Pancreas (tissue), 10 donors: ENCODE measurements at places on chromosomes 2 and 18.

DNA sequence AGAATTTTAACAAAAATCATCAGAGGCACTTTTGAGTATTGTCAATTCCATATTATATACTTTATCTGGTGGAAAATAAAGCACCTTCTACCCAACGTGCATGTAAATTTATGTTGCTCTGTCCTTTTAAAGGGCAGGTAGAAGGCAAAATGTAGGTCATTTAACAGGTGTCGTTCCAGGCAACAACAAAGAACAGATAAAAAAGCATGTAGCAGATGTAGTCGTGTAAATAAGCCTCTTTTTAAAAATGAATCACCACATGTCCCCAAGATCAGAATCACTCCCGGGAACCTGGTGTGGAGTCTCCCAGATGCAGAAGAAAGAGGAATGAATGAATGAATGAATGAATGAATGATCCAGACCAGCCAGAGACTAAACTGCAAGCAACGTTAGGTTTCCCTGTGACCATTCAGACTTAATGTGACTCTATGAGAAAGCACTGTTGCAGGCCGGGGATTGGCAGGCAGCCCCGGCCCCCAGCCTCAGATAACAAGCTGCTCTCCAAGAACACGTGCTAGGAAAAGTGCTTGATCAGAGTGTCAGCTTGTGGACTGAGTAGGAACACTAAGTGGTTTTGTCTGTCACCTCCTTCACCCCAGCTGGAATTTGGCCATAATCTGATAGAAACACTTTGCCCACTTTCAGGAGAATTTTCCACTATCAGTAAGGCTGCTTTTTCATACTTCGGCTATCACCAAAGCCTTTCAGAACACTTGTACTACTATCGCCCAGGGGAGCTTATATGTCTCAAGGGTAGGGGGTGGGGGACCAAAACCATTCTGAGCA lies 100.6 kb downstream of the CDK15 start:
- no peak overlapping the region for H3K4me3 ChIP-seq
- no peak for DNase-seq
- no peaks in the 10 kb centered on the region for H3K27me3 ChIP-seq
- H3K4me1 ChIP-seq, result no peaks in the 10 kb centered on the region
- no peaks in the 10 kb centered on the region for H3K36me3 ChIP-seq

DNA sequence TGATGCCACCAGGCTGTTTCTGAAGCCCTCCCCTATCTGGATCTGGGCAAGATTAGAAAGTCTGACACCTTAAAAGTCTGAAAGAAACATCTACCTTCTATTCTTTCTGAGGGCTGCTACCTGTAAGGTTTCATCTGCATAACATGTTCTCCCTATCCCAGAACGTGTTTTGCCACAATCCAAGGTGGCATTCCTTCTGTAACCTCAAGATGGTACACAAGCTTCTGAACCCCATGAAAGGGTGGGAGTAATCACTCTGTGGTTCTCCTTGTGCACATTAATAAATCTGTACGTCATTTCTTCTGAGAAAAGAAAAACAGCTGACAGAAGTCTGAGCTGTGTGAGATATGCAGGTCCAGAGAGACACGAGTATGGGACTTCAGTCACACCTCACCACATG lies 41.8 kb upstream of the MSH6 start:
- no peaks in the 10 kb centered on the region for H3K27me3 ChIP-seq
- no peak overlapping the region for H3K4me3 ChIP-seq
- H3K4me1 ChIP-seq, result no peaks in the 10 kb centered on the region
- no peak overlapping the region for H3K27ac ChIP-seq
- DNase-seq, result no peak

DNA sequence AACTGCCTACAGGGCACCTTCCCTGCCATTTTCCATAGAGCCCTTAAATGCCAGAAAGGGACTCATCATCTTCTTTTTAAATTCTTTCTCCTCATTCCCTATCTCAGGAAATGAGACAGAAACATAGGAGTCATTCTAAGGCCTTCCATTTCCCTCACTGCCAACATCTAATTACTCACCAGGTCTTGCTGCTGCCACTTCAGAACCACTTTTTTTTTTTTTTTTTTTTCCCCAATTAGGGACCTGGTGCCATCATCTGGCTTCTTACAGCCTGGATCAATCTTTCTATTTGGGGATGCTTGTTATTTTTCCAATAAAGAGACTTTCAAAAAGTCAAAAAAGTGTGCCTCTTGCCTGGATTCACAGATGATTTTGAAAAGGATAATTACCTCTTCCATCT lies 373.4 kb downstream of the LPIN1 start:
- no peak for DNase-seq
- no peaks in the 10 kb centered on the region for H3K4me1 ChIP-seq
- no peaks in the 10 kb centered on the region for H3K27me3 ChIP-seq
- H3K36me3 ChIP-seq, result no peaks in the 10 kb centered on the region
- no peak overlapping the region for H3K27ac ChIP-seq
- no peak overlapping the region for H3K4me3 ChIP-seq

GRCh38 chr18:74152857-74153256 lies 4.5 kb downstream of the TIMM21 start:
- H3K27ac ChIP-seq, result no peak overlapping the region
- no peak overlapping the region for H3K4me3 ChIP-seq
- H3K4me1 ChIP-seq, result peaks cover 17% of the 10 kb centered on the region
- DNase-seq, result no peak
- no peaks in the 10 kb centered on the region for H3K27me3 ChIP-seq

DNA sequence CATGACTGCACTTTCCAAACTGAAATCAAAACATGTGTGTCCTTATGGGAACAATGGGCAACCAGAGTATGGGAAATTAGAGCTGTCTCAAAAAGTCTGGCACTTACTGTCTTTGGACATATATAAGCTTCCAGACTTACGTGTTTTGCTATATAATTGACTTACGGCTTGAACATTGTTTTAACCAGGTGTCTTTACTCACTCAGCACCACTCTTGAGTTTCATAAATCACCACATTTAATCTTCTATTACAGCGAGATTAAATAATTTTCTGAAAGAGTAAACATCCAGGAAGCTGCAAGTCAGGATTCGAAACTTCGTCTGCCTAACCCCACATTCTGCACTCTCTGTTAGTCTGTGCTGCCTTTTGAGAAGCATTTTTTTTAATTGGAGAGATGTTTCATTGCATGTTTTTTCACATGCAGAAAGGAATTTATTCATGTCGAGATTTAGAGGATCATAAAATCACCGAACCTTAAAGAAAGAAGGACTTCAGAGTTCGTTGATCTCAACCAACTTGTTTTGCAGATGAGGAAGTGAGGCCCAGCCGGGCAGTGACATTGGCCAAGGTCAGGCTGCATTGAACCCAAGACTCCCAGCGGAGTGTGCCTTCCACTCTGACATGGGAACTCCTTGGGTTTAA lies 137.3 kb downstream of the SETBP1 start:
- peaks cover 17% of the 10 kb centered on the region for H3K4me1 ChIP-seq
- no peak for DNase-seq
- H3K4me3 ChIP-seq, result no peak overlapping the region
- H3K27ac ChIP-seq, result no peak overlapping the region
- H3K36me3 ChIP-seq, result no peaks in the 10 kb centered on the region

GRCh38 chr2:221001381-221001801 lies 570.7 kb downstream of the EPHA4 start:
- H3K4me1 ChIP-seq, result no peaks in the 10 kb centered on the region
- no peaks in the 10 kb centered on the region for H3K36me3 ChIP-seq
- H3K27ac ChIP-seq, result no peak overlapping the region
- H3K27me3 ChIP-seq, result no peaks in the 10 kb centered on the region
- no peak for DNase-seq
- no peak overlapping the region for H3K4me3 ChIP-seq

DNA sequence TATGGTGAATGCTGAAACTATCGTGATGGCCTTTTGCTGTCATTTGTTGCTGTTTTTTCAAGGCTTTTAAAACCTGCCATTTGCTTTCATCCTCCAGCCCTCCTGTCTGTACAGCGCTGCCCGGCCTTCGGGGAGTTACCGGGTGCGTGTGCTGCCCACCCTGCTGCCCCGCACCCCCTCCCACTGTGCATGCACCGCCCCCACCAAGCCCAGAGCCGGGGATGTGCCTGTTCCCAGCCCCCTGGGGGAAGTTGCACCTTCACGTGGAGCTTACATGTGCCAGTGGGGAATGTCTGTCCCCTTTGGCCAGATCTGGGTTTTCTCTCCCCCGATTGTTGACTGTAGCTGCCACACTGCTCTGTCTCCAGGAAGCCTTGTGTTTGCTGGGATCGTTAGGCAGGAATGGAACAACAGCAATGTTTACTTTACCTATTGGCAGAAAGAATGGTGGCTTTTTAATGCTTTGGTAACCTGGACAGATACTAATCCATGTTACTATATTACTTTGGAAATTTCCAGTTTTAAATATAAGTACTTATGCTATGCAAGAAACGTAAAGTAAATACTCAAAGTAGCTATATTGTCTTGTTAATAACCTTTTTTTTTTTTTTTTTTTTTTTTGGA lies 64.8 kb upstream of the RBM44 start:
- H3K4me3 ChIP-seq, result no peak overlapping the region
- H3K27ac ChIP-seq, result peak overlapping the region; percentile 80
- H3K36me3 ChIP-seq, result no peaks in the 10 kb centered on the region

- H3K4me3 ChIP-seq, result no peak overlapping the region
- H3K4me1 ChIP-seq, result peaks cover 7% of the 10 kb centered on the region
- H3K27ac ChIP-seq, result no peak overlapping the region
- no peaks in the 10 kb centered on the region for H3K27me3 ChIP-seq
- no peaks in the 10 kb centered on the region for H3K36me3 ChIP-seq
Observed at GRCh38 chr2:170224692-170225294, 46.8 kb downstream of the MYO3B start.

DNA sequence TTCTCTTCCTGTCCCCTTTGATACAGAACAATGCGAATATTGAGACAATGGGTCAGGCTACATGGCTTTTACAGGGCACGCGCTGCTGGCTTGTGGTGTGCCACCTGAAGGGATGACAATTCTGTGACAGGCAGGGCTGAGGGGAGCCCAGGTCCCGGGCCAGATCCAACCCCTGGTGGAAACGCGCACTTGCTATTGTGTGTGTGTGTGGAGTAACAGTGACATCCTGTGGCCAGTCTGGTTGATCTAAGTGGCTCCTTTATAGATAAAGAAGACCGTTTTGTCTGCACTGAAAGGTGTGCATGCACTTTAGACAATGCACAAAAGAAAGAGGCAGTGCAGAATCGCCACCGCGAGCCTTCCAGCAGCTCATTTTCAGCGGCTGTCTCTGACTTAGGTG lies 273.6 kb downstream of the HRH4 start:
- no peak for DNase-seq
- peaks cover 7% of the 10 kb centered on the region for H3K27me3 ChIP-seq
- H3K4me3 ChIP-seq, result no peak overlapping the region
- H3K4me1 ChIP-seq, result no peaks in the 10 kb centered on the region

DNA sequence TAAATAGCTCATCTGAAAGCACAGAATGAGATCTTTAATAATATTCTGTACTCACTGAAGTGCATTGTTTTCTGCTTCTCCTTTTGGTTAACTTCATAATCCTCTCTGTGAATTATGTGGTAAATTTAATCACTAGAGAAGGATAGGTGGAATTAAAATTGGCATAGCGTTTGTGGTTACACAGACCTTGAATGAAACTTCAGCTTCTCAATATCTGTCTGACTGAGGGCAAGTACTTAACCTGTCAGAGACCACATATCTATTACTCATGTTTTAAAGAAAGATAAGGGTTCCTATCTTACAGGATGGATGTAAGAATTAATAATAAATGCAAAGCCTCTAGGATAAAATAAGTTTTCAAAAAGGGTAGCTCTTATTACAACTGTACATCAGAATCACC lies 861.8 kb downstream of the TRIB2 start:
- no peak overlapping the region for H3K27ac ChIP-seq
- no peak overlapping the region for H3K4me3 ChIP-seq
- no peaks in the 10 kb centered on the region for H3K27me3 ChIP-seq
- H3K4me1 ChIP-seq, result peaks cover 7% of the 10 kb centered on the region

DNA sequence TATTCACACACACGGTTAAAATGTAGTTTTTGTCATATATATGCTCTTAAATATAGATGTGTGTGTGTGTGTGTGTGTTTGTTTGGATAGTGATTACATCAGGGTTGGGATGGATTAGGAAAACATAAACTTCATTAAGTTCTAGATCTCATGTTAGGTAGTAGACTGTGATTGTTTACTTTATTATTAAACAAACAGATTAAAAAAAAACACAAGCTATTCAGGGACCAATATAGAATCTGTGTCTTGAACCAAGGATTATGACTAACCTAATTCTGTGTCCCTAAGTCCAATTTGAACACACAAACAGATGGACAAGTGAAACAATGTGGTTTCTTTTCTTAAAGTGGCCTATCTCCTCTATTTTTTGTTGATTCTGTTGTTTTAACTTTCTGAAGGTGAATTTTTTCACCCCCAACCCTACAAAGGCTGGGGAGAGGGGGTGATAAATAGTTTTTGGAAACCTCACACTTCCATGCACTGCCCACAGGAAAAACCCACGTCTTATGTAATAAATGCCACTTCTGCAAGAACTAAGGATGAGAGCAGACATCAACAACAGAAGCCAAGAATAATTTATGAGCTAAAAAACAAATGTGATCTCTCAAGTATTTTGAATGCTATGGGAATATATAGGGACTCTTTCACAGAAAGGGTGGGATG lies 40.7 kb downstream of the IL1R2 start:
- no peaks in the 10 kb centered on the region for H3K27me3 ChIP-seq
- no peak for DNase-seq
- H3K4me3 ChIP-seq, result no peak overlapping the region
- H3K36me3 ChIP-seq, result no peaks in the 10 kb centered on the region
- peak overlapping the region; percentile 68 for H3K27ac ChIP-seq

- H3K4me3 ChIP-seq, result no peak overlapping the region
- H3K27me3 ChIP-seq, result no peaks in the 10 kb centered on the region
- H3K36me3 ChIP-seq, result no peaks in the 10 kb centered on the region
- no peak overlapping the region for H3K27ac ChIP-seq
Observed at GRCh38 chr2:144132357-144132756, 387.6 kb downstream of the ZEB2 start.

- no peaks in the 10 kb centered on the region for H3K27me3 ChIP-seq
- H3K36me3 ChIP-seq, result no peaks in the 10 kb centered on the region
- H3K27ac ChIP-seq, result no peak overlapping the region
- no peaks in the 10 kb centered on the region for H3K4me1 ChIP-seq
- no peak for DNase-seq
Observed at GRCh38 chr18:60667016-60667415, 294.4 kb upstream of the MC4R start.

GRCh38 chr2:78982638-78983330 lies 42.7 kb upstream of the REG3G start:
- no peaks in the 10 kb centered on the region for H3K27me3 ChIP-seq
- H3K27ac ChIP-seq, result no peak overlapping the region
- no peaks in the 10 kb centered on the region for H3K4me1 ChIP-seq
- H3K36me3 ChIP-seq, result no peaks in the 10 kb centered on the region

DNA sequence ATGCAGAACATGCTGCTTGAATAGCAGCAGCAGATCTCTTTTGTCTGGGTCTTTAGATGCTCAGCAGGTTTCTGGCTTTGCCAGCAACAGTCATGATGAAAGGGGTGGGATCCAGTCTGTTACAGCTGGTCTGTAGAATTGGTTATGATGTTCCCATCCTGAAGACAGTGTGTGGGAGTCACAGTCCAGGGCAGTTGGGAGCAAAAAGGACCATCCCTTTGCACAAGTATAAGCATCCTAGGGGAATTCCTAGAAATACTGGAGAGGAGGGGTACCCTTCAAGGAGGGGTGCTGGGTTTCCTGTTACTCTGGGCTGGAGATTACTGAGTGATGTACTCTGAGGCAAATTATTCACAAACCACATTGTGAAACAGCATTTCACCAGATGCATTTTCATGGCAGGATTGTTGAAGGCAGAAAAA lies 119.9 kb upstream of the RND3 start:
- no peak overlapping the region for H3K4me3 ChIP-seq
- H3K4me1 ChIP-seq, result no peaks in the 10 kb centered on the region
- no peak for DNase-seq
- no peaks in the 10 kb centered on the region for H3K27me3 ChIP-seq

GRCh38 chr2:154849482-154849881 lies 151.0 kb downstream of the KCNJ3 start:
- H3K4me1 ChIP-seq, result peaks cover 2% of the 10 kb centered on the region
- no peak for DNase-seq
- H3K27ac ChIP-seq, result no peak overlapping the region
- H3K4me3 ChIP-seq, result no peak overlapping the region
